Stimulated activated CD8-positive, alpha-beta memory T cell treated with anti-CD3 and anti-CD28 coated beads, Interleukin-4, amount 100 ng/mL, for 1 hour (primary cell): ENCODE measurements at places on chromosomes 6 and 20.

DNA sequence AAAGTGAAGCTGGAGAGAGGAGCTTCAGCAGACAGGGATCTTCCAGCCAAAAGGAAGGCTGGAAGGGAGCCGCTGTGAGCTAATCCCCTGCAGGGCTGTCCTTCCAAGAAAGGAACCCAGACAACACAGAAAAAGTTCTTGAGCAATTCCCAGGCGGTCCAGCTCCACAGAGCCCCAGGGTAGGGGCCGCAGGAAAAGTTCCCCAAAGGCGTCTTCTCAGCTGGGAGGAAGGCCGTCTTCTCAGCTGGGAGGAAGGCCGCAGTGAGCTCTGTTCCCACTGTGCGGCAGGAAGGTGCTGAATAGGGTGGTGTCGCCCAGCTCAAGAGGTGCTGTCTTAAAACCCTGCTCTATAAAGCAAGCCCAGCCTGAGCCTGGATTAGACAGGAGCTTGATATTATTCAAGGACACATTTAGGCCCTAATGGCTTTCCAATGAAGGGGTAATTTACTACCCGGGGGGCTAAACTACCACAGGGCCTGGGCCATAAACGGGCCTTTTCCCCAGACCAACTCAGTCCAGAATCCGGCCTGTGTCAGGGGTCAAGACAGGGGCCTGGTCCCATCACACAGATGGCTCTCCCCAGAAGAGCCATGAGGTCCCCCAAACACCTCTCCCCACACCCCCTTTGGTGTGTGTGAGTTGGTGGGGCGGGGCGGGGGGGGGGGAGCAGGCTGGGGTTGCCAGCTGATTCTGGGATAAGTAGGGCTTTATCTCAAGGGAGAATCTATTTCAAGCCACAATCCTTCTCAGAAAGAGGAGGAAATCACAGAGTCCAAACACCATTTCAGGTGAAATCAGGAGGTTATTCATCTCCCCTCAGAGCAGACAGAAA, 103.6 kb downstream of the NOL4L start:
- no peak for DNase-seq

- DNase-seq: no peak
These were observed 12.3 kb downstream of the MTCH1 start for GRCh38 chr6:36973647-36974046.

DNA sequence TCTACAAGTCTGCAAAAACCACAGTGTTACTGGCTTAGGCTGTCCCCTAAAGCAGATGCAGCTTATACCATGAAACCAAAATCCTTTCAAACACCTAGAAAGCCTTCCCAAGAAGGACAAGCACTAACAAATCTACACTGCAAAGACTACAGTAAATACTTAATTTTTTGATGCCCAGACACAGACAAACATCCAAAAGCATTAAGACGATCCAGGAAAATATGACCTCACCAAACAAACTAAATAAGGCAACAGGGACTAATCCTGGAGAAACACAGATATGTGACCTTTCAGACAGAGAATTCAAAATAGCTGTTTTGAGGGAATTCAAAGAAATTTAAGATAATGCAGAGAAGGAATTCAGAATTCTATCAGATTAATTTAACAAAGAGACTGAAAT, 423.5 kb downstream of the COL12A1 start:
- DNase-seq: no peak

DNA sequence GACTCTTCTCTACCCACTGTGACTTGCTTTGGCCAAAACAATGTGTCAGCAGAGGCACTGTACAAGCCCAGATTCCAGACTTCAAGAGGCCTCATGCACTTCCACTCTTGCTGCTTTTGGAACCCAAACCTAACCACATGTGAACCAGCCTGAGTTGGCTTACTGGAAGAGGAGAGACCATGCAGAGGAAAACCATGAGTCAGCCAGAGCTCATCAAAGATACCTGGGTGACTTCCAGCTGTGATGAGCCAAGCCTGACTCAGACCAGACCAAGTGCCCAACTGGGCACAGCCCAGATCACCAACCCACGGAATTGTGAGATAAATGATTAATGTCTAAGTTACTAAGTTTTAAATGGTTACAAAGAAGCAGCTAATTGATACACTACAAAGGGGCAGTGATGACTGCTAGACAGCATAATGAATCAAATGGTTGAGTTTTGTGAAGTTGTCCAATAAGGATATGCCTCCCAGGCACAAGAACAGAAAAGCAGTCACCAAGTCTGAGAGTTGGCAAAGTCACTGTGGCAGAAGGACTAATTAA, 16.2 kb upstream of the BEND6 start:
- DNase-seq: no peak

DNA sequence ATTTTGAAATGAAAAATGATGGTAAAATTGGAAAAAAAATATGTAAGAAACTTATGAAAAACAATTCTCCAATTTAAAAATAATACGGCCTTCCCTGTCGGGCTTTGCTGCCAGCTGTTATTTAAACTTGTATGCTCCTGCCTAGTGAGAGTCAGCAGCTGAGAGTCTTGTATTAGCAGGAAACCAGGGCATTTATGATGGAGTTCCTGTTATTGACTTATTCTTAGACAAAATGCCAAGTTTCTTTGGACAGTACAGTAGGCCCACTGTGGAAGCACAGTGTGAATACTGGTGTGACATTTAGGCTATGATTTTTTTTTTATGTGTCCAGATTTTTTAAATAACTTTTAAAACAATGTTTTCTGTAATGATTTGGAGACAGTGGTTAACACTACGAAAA, 42.1 kb downstream of the GMDS start:
- no peak for DNase-seq

DNA sequence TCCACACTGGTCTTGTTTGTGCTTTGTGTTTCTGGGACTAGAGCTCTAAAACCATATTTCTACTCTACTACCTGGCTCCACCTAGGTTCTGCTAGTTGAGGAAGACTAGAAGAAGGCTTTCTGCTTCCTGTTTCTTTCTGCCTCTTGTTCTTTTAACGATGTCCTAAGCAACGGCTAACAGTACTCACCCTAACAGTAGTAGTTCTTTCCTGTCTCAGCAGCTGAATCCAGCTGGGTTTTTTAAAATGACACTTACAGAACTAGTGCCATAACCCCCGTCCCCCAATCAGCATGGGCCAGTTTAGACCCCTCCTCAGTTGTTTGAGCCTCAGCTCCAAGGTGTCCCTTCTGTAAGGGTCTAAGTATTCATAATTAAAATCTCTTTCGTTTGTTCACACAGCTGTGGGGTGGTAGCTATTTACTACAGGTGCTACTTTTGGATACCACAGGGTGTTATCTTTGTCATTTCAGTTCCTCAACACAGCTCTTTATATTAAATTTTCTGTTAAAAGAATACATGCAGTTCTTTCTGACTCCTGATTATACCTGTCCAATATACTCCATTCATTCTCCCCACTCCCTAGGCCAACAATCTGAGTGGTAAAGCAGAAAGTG, 790.2 kb downstream of the DHX35 start:
- DNase-seq: no peak

GRCh38 chr6:170091639-170092579, 199.0 kb downstream of the DLL1 start:
- DNase-seq: no peak

DNA sequence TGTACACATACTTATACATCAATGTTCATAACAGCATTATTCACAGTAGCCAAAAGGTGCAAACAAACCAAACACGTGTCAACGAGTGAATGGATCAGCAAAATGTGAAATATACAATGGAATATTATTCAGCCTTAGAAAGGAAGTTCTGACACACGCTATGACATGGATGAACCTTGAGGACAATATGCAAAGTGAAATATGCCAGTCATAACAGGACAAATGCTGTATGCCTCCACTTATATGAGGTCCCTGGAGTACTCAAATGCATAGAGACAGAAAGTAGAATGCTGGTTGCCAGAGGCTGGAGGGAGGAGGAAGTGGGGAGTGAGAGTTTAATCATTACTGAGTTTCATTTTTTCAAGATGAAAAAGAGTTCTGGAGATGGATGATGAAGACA, 37.8 kb upstream of the IGF2R start:
- DNase-seq: no peak

GRCh38 chr20:955656-956055, 39.5 kb upstream of the ANGPT4 start:
- DNase-seq: no peak

- no peak for DNase-seq
These were observed 13.5 kb upstream of the PNRC1 start for GRCh38 chr6:89066940-89067646.

- no peak for DNase-seq
These were observed 12.1 kb downstream of the SRXN1 start for GRCh38 chr20:640674-641515.

- no peak for DNase-seq
These were observed 47.3 kb downstream of the KLHL31 start for GRCh38 chr6:53618219-53618618.

- no peak for DNase-seq
These were observed at the start of gene ASIP for GRCh38 chr20:34240693-34241615. ASIP (plus strand) TSS chr20:34241423; CDS start chr20:34260375, 18,952 bp downstream.

GRCh38 chr20:61662226-61662967, 403.3 kb downstream of the TAF4 start:
- no peak for DNase-seq

- no peak for DNase-seq
These were observed 117.2 kb downstream of the BACH2 start for GRCh38 chr6:90179190-90180169.

DNA sequence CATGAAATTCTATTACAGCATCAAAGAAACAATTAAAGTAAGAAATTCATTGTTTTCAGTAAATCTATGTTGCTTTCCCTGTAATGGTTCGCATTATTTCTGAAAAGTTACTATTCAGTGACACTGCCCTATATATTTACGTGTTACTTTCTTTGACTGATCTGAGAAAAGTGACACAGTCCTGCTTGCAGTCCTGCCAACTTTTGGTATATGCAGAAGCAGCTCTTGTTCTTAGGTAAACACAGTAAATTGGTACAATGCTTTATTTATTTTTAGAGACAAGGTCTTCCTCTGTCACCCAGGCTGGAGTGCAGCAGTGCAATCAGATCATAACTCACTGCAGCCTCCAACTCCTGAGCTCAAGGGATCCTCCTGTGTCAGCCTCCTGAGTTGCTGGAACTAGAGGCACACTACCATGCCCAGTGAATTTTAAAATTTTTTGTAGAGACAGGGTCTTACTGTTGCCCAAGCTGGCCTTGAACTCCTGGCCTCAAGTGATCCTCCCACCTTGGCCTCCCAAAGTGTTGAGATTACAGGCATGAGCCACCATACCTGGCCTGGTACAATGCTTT, 151.3 kb downstream of the AKAP7 start:
- no peak for DNase-seq

- DNase-seq: no peak
These were observed 133.9 kb downstream of the HIVEP2 start for GRCh38 chr6:142810952-142811514.

- DNase-seq: no peak
These were observed 81.8 kb upstream of the DST start for GRCh38 chr6:56724455-56724854.

GRCh38 chr6:111087871-111088667, 766 bp downstream of the SLC16A10 start:
- DNase-seq: no peak

DNA sequence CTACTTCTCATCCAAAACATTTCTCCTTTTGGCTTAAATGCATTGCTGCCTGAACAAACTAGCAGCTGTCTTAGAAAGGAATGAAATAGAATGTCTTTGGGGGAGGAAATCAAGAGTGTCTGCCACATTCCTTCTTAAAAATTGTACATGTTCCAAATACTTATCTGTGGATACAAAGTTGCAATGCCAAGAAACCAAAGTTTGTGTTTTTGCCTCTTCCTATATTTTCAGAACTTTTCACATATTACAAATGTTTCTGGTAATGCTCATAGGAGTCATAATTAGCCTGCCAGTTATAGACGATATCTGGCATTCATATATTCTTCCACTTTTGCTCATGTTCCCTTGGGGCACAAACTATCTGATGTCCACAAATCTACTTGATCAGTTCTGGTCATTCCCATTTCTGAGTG, 165.5 kb upstream of the BMP5 start:
- no peak for DNase-seq
